ENCODE measurements at places on chromosomes 2 and 18.
A peak's percentile ranks its signal among the peaks of the same experiment; 100 is the strongest.

GRCh38 chr2:226063704-226064440 is 664.4 kb downstream of the NYAP2 start:
- DNase-seq, result no peak

DNA sequence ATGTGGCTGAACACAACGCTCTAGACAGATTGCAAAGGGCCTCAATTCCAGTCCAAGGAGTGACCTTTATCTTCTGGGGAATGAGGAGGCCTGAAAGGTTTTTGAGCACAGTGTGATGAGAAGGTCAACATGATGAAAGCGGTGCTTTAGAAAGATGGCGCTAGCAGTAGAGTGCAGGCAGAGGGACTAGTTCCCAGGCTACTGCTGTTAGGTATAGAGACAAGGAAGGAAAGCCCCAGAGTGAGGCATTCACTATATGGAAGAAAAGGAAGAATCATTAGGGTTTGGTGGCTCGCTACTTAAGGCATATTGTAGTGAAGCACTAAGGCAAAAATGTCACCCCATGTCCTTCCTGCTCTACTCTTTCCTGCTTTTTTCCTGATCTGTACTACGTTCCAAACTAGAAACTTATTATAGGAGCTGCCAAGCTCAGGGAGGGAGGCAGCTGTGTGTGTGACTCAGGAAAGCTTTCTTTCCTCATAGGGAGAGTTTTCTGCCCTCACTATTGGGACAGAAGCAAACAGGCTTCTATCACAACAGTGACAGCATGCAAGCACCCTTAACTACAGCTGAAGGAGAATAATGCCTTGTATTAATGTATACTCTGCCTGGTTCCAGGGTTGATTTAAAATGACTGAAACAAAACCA is 160.8 kb upstream of the CAVIN2 start:
- no peak for DNase-seq

DNA sequence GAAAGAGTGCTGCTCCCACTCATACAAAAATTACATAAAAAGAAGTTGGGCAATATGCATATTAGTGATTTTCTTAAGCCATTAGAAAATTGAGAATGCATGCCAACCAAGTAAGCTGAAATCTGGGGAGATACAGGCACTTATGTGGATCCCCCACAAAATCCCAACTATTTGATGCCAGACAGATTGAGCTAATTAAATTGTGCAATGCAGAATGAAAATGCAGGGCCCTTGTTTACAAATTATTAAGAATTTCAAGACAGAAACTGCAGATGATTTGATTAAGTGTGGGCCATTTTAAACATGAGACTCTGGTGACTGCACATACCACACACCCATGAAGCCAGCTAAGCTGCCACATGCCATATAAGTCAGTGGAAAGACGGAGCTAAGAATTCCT is 554.5 kb downstream of the CBLN2 start:
- no peak for DNase-seq

GRCh38 chr2:100921685-100922161 is 80.4 kb upstream of the RPL31 start:
- DNase-seq, result no peak

DNA sequence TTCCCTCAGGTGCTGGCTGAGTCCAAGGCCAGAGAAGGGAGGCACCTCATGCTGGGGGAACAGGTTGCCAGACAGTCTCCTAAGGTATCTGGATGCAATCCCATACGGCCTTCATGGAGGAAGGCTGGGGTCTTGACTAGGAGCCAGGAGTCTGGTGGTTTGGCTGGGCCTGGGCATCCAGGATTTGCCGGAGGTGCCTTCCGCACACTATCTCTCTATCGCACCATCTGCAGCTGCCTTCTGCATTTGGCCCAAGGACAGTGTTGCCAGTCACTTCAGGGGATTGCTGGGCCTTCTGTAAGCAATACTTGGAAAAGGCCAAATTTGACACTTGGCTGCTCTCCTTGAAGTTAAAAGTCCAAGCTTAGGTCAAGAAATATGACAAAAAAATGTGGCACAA is 327.2 kb downstream of the EN1 start:
- DNase-seq, result no peak

GRCh38 chr2:62142054-62142453 is 53.9 kb upstream of the B3GNT2 start:
- no peak for DNase-seq

DNA sequence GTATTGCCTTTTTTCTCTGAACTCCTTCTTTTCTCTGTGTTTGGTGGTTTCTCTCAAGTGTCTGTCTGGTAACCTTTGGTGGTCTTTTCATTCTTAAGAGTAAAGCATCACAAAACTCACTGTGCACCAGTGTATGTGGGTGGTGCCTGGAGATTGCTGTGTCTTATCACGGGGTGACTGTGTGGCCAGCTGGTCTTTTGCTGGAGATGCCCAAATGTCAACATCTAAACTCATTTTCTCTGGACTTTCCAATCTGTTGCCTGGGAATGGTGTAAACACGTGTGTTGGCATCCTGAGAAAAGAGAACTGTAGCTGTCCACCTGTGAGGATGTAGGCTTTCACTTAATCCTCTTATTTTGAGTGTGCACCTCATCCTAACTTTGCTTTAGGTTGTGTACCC is 323.2 kb downstream of the AGPS start:
- no peak for DNase-seq

DNA sequence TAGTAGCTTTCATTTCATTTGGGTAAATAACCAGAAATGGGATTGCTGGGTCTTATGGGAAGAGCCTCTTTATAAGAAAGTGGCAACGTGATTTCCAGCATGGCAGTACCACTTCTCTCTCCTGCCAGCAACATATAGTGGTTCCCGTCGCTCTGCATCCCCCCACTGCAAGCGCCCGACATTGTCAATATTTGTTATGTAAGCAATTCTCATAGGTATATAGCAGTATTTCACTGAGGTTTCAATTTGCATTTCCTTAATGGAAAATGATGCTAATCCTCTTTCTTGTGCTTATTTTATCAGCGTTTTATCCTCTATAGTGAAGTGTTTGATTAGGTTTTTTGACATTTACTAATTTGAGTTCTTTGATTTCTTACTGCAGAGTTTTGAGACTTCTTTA is 36.0 kb upstream of the FAHD2A start:
- DNase-seq, result no peak

- no peak for DNase-seq
These were observed 86.3 kb downstream of the PTPN4 start for GRCh38 chr2:119846021-119846420.

DNA sequence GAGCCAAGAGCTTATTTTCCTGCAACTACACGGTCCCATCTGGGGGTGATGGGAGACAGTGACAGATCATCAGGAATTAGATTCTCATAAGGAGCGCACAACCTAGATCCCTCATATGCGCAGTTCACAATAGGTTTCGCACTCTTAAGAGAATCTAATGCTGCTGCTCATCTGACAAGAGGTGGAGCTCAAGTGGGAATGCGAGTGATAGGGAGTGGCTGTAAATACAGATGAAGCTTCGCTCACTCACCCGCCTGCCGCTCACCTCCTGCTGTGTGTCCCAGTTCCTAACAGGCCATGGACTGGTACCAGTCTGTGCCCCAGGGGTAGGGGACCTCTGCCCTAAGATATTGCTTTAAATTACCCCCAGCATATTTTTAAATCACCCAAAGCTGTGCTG is 10.8 kb downstream of the LRRFIP1 start:
- no peak for DNase-seq

GRCh38 chr2:142220901-142221300 is 90.1 kb upstream of the LRP1B start:
- DNase-seq, result no peak

GRCh38 chr2:25822190-25823117 is 55.8 kb downstream of the ASXL2 start:
- peak; percentile 69 for DNase-seq

DNA sequence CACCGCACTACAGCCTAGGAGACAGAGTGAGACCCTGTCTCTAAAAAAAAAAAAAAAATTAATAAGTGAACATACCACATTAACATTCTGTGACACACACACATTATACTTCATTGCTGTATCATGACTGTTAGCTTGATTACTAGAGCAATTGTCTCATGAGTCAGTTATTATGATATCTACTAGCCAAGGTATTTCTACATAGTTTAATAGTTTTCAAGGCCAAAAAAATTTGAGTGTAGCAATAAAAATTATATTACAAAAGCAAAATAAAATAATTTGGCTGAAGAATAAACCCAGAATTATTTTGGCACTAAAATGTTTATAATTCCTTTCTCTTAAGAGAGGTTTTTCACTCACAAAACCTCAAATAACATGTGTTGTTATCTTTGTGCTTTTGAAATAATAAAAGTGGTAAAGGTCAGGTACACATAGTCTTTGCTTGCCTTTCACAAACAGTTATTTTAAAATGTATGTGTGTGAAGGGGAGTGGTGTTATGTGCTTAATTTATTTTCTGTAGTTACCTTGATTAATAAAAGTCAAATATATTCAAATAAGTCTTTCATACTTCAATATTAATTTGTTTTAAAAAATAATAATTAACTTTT is 136.9 kb upstream of the SPOPL start:
- no peak for DNase-seq

DNA sequence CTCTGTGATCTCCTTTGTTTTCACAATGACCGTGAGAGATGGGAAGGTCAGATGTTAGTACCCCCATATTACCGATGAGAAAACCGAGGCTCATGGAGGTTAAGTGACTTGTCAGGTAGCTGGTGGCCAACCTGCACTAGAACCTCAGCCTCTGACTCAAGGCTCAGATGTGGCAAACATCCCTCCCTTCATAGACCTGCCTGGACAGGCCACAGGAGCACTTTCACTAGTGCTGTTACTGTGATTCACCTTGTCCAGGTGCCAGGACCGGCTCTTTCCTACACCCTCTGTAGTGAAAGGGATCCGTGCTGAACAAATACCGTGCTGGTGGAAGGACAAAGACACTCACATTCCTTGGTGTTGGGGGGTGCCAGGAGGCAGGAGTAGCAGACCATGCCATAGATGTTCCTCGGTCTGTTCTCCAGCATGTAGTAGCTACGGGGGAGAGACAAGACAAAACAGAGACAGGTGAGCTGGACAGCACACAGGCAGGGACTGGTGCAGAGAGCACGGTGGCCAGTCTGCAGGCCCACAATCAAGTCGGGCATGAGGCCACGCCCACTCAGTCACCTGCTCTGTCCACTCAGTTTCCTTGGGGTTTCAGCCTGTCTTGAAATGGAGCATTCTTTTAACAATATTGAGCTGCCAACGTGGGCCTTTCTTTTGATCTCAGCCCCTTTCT is 65.9 kb downstream of the EDAR start:
- no peak for DNase-seq

DNA sequence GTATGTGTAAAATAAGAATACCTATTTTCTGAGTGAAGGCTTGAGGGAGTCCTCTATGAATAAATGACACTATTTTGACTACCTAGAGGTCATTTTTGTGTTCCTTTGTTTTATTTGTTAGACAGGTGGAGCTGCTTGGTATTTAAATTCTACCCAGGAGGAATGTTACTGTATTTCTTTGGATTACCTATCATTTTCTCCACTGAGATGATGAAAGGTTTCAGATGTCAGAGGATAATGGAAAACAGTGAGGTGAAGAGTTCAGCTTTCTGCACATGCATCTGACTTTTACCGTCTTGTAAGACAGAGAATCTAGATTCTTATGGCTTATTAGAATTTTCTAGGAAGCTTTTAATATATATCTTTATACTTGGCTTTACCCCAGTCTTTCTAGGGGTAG is 689.8 kb upstream of the NXPH2 start:
- DNase-seq, result no peak

DNA sequence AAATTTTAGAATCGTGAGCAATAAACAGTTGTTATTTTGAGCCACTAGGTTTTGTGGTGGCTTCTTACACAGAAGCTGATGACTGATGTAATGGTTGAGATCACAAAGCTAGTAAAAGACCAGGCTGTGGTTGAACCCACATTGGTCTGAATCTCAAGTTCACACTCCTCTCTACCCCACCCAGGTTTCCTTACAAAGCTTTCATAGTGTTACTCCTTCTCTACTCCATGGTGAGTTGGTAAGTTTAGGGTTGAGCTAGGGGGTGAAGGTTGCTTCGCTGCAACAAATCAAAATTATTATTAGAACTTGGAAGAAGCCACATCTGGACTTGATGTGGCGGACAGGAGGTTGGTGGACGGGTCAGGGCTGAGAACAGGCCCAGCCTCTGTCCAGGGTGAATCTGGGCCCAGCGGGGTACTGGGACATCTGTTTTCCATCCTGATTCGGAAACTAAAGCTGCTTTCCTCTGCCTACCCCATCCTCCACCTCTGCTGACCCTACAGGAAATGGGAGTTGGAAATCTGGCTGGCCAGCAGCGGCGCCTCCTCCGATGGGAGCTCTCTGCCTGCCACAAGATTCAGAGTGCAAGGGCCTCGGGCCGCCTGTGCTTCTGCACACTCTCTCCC is 86.3 kb downstream of the ZFP36L2 start:
- DNase-seq, result no peak

DNA sequence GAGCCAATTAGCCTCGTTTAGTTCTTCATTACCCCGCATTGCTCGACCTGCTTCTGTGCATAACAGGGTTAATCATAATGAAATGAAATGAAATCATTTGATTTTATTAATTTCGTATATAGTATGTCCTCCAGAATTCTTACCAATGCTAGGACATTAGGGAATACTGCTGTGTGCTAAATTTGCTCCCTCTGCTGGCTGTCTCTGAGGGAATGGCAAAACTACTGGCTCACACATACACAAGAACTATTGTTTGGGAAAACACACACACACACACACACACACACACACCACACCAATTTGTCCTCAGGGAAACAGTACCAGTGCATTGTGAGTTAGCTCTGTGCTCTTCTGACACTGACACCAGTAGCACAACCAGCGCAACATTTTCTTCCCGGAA is 273.3 kb upstream of the TCF4 start:
- no peak for DNase-seq

DNA sequence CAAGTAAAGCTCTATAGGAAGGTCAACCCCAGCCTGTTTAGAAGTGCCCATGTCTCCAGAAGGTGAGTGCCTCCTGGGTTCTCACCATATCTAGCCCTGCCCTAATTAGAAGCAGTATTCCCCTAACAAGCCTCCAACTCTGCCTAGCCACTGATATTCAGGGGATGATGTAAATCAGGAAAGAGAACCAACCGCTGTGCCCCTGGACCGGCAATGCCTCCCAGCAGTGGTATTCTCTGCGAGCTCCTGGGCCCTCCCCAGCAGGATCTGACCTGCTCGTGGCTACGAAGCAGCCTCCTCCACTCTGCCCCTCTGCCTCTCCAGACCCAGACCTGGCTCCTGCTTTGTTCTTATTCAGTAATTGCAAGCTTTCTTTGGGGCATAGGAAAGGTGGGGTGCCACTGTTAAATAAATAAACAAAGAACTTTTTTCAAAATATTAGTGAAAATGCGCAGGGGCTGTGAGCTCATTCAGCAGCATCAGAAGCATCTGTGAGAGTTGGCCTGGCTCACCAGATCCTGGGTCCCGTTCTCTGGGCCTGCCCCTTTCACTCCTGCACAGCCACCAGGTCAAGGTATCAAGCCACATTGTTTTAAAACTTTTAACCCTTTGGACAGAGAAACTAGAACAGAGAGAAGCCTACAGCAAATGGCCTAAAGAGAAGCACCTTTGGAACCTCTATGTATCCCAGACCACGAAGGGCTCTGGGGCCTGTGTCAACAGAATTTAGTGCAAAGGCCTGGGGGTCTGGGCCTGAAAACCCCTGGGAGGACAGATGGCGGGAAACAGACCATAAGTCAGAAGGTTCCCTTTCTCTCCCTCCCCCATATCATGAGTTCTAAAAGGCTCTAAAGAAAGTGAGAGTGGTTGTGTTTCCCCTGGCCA is 11.9 kb downstream of the MREG start:
- no peak for DNase-seq

- peak; percentile 22 for DNase-seq
These were observed 37.6 kb upstream of the MGAT4A start for GRCh38 chr2:98768384-98769113.

Data from stimulated activated CD4-positive, alpha-beta T cell treated with anti-CD3 and anti-CD28 coated beads, Interleukin-1b, Interleukin-23, amount 100 ng/mL, for 48 hours (primary cell).